ENCODE measurements at places on chromosomes 5 and 9. TPM values are rescaled to one million over a fixed set of nuclear protein-coding genes. Genes with fewer than 3 reads are reported as not detected.

GRCh38 chr9:133356391-133357091 lies at the start of the genes SURF1 and SURF2:
TSS of gene SURF1 (minus strand) at chr9:133356487. CDS start at chr9:133356453, 34 bp downstream.
TSS of gene SURF2 (plus strand) at chr9:133356550. CDS start at chr9:133356593, 43 bp downstream.
- DNase-seq = peak; percentile 75

DNA sequence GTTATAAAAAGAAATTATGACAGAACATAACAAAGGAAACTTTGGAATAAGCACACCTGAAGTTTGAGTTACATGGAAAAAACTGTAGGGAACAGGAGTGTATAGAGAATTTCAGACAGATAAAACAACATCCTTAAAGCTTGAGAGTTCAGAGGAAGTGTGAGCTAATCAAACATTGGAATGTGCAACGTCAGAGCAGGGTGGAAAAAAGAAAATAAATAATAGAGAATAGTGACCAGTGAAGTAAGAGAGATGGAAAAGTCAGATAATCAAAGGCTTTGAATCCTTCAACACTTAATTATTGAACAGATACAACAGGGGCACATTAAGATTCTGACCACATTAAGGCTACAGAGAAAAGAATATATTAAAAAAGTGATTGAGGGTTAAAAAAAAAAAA lies 128.5 kb upstream of the CDH10 start:
- peak; percentile 15 for DNase-seq

PCDHGA12 gene
- 0.20 TPM for total RNA-seq

GRCh38 chr5:16539169-16539666 lies 73.6 kb upstream of the ZNF622 start:
- DNase-seq = peak; percentile 35

NR2F1-AS1 gene
- total RNA-seq = 17.7 TPM

ZNF879 gene
- total RNA-seq = 1.4 TPM

GRCh38 chr5:174745590-174746103 lies 21.3 kb downstream of the MSX2 start:
- no peak for DNase-seq

ACTBL2 gene
- total RNA-seq = not detected

ADCY2 gene
- not detected for total RNA-seq

ELL2 gene
- total RNA-seq = 87.5 TPM

DNA sequence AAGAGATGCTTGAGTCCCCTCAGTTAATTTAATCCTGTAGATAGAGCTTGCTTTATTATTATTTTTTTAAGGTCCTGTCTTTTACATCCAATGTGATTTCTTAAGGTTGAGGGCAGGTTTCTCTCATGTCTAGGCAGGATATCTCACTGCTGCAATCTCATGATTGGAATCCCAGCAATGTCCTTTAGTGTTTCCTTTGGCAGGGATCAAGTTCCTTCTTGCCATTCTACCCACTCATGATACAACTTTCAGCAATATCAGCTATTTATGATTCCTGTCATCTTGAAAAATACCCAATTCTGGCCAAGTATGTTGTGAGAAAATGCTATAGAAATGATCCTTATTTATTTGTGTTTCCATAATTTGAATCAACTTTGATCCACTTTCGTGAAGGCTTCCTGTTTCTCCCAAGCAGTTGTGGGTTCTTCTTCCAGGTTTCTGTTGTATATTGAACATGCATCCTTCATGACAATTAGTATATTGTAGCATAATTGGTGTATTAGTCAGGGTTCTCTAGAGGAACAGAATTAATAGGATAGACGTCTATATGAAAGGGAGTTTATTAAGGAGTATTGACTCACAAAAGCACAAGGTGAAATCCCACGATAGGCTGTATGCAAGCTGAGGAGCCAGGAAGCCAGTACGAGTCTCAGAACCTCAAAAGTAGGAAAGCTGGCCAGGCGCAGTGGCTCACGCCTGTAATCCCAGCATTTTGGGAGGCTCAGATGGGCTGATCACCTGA lies 18.4 kb upstream of the VPS13A start:
- DNase-seq = peak; percentile 38

DNA sequence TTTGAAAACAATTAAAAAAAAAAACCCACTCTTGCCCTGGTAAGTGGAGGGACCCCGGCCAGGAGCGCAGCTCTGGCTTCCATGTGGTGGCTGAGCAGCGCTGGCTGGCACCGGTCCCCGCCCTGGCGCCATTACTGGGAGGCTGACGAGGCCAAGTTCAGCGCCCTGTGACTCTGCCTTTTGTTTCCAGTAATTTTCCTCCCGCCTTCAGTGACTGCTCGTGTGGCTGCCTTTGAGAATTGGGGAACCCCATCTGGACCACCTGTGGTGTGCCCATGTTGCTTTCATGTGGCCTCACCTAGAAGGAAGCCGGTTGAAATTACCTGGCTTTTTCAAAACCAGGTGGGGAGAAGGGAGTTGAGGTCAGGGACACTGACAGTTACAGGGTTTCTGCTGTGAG lies 136.1 kb downstream of the GAPVD1 start:
- no peak for DNase-seq

All from NCI-H460 (cell line).